Mesenchymal stem cell (in vitro differentiated cells and primary cell): ENCODE measurements at places on chromosomes 4 and X.

DNA sequence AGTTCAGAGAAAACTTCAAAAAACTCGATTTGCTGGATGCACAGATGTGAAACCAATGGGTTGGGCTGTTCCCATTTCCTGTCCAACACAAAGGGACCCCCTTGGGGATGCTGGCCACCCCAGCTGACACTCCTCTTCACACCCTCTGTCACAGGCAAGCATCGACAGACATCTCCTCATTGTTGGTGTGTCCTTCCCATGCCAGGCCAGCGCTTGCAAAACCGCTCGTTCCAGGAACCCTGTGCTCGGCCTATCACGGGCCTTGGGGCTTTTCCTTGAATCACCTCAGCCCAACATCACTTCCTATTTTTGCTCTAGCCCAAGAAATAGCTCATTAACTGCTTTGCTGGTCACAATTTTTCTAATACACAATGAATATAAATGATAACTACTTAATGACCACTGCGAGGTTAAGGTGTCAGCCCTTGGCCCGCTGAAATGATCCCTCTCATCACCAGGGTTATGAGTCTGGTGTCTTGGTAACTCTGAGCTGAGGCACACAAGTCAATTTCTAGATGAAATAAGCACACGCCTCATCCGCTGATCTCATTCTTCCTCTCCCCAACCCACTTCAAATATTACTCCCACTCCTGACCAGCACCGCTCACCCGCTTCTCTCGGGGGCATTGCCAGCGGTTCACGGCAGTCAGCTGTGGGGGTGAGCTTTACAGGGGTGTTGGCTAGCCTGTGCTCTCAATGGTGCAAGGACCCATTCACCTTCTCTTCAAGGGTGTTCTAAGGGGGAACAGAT lies 32.3 kb downstream of the BCOR start:
- H3K4me3 ChIP-seq: no peak overlapping the region
- peaks cover 76% of the 10 kb centered on the region for H3K36me3 ChIP-seq
- no peaks in the 10 kb centered on the region for H3K4me1 ChIP-seq

- peaks cover 13% of the 10 kb centered on the region for H3K4me1 ChIP-seq
- H3K4me3 ChIP-seq: peak overlapping the region; percentile 77
- no peak for DNase-seq
- H3K36me3 ChIP-seq: no peaks in the 10 kb centered on the region
Observed at GRCh38 chrX:72028701-72029470, 102.8 kb downstream of the RTL5 start.

- peak overlapping the region; percentile 70 for H3K4me3 ChIP-seq
- no peaks in the 10 kb centered on the region for H3K27me3 ChIP-seq
- DNase-seq: peak; percentile 40
Observed at GRCh38 chr4:127965803-127966175, 583 bp downstream of the ABHD18 start.

- H3K27ac ChIP-seq: peak overlapping the region; percentile 88
- H3K27me3 ChIP-seq: no peaks in the 10 kb centered on the region
- no peak overlapping the region for H3K4me3 ChIP-seq
- no peaks in the 10 kb centered on the region for H3K4me1 ChIP-seq
- DNase-seq: peak; percentile 79
Observed at GRCh38 chrX:45714866-45715265, 514.2 kb upstream of the DIPK2B start.

GRCh38 chr4:19636451-19636850 lies 615.3 kb upstream of the SLIT2 start:
- no peak overlapping the region for H3K27ac ChIP-seq
- no peak for DNase-seq
- no peaks in the 10 kb centered on the region for H3K4me1 ChIP-seq
- H3K27me3 ChIP-seq: no peaks in the 10 kb centered on the region
- H3K36me3 ChIP-seq: no peaks in the 10 kb centered on the region

DNA sequence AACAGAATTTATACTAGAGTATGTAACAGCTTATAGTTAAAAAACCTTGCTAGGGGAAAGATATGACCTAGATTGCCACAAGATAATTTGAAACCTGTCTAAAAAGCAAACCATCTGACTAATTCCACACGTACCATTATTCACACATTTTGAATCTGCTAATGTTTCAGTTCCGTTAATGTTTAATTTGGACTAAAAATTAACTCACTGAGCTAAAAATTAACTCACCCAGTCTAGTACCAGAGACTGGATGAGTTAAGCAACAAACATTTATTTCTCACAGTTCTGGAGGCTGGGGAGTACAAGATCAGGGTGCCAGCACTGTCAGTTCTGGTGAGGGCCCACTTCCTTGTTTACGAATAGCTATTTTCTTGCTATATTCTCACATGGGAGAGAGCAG lies 231.5 kb upstream of the DIAPH2 start:
- DNase-seq: no peak
- H3K27me3 ChIP-seq: no peaks in the 10 kb centered on the region
- no peak overlapping the region for H3K4me3 ChIP-seq
- peak overlapping the region; percentile 90 for H3K27ac ChIP-seq

- no peaks in the 10 kb centered on the region for H3K36me3 ChIP-seq
- no peak overlapping the region for H3K4me3 ChIP-seq
- H3K27me3 ChIP-seq: no peaks in the 10 kb centered on the region
- peak; percentile 65 for DNase-seq
Observed at GRCh38 chr4:142274137-142274536, 572.0 kb downstream of the INPP4B start.

DNA sequence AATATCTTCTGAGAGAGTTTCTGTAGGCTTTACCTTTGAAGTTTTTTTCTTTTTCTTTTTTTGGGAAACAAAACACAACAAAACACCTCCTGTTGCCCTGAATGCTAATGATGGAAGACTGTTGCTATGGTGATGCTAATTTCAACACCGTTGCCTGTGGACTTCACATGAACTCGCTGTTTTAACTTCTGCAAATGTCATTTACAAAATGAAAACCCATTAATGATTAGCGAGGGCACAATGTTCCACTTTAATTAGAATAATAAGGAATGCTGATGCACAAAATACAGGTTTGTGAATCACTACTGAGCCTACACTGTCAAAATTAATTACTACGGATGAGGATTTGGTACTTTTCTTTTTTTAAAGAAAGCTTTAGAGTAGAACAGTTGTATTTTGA lies 227.1 kb upstream of the FTHL17 start:
- no peaks in the 10 kb centered on the region for H3K27me3 ChIP-seq
- DNase-seq: no peak

GRCh38 chr4:81164623-81165416 lies 50.2 kb downstream of the PRKG2 start:
- H3K4me1 ChIP-seq: peaks cover 3% of the 10 kb centered on the region
- no peak for DNase-seq
- no peak overlapping the region for H3K27ac ChIP-seq

GRCh38 chr4:6241062-6241845 lies 28.4 kb upstream of the WFS1 start:
- H3K27ac ChIP-seq: no peak overlapping the region
- H3K4me1 ChIP-seq: no peaks in the 10 kb centered on the region
- DNase-seq: no peak
- peaks cover 66% of the 10 kb centered on the region for H3K27me3 ChIP-seq

DNA sequence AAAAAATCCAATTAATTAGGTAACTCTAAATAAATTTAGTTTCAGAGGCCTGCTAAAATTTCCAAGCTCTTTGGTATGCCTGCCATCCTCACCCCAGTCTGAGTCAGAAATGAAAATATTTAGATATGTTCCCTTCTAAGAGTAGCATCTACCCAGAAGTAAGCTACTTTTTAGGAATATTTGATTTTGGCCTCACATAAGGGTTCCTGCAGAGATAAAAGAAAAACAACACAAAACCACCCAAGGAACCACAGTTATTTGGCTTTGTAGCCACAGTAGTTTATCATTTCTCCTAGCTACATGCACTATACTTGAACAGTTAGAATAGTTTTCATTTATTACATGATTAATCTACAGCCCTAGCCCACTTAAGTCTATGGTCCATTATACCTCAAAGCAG lies 192.6 kb upstream of the FAM241A start:
- no peaks in the 10 kb centered on the region for H3K36me3 ChIP-seq
- DNase-seq: no peak
- no peak overlapping the region for H3K4me3 ChIP-seq
- no peak overlapping the region for H3K27ac ChIP-seq

GRCh38 chr4:75724867-75725724 lies 719 bp downstream of the USO1 start:
- DNase-seq: peak; percentile 91
- H3K4me3 ChIP-seq: peak overlapping the region; percentile 91
- H3K27ac ChIP-seq: peak overlapping the region; percentile 98

DNA sequence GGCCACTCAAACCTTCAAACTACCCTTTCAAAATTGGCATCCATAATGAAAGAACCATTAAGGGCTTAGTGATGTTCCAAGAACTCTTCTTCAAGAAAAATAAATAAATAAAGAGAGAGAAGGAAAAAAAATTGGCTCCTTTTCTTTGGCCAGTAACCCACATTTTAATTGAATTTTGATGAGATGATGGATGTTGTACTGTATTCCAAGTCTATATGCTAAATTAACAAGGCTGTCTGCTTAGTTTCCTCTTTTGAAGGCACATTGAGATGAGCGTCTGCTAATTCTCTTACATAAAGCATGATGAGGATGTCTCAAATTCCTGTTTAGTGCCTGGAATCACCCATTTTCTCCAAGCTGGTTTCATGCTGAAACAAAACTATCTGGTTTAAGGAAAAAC lies 33.4 kb downstream of the PHOX2B start:
- H3K4me1 ChIP-seq: no peaks in the 10 kb centered on the region
- H3K27ac ChIP-seq: no peak overlapping the region
- H3K36me3 ChIP-seq: no peaks in the 10 kb centered on the region
- peaks cover 5% of the 10 kb centered on the region for H3K27me3 ChIP-seq

DNA sequence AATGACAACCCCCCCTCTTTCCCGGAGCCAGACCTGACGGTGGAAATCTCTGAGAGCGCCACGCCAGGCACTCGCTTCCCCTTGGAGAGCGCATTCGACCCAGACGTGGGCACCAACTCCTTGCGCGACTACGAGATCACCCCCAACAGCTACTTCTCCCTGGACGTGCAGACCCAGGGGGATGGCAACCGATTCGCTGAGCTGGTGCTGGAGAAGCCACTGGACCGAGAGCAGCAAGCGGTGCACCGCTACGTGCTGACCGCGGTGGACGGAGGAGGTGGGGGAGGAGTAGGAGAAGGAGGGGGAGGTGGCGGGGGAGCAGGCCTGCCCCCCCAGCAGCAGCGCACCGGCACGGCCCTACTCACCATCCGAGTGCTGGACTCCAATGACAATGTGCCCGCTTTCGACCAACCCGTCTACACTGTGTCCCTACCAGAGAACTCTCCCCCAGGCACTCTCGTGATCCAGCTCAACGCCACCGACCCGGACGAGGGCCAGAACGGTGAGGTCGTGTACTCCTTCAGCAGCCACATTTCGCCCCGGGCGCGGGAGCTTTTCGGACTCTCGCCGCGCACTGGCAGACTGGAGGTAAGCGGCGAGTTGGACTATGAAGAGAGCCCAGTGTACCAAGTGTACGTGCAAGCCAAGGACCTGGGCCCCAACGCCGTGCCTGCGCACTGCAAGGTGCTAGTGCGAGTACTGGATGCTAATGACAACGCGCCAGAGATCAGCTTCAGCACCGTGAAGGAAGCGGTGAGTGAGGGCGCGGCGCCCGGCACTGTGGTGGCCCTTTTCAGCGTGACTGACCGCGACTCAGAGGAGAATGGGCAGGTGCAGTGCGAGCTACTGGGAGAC lies 1.6 kb downstream of the PCDH10 start:
- H3K4me1 ChIP-seq: peaks cover 26% of the 10 kb centered on the region
- no peak overlapping the region for H3K27ac ChIP-seq
- peak; percentile 38 for DNase-seq
- H3K36me3 ChIP-seq: no peaks in the 10 kb centered on the region

DNA sequence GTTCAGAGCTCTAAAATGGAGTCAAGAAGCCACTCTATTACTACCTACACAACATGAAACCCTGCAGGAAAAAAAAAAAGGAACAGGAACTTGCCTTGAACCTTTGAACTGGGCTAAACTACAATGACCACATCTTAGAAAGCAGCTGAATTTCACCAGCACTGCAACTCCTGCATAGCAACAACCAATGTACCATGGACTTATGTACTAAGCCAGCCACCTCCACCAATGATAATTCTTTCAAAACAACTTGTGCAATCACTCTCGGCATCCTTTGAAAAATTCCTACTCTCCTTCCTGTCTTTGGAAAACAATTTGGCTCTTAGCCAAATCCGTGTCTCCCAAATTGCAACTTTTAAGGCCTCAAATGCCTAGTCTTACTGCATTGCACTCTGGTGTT lies 26.8 kb upstream of the FMR1 start:
- no peaks in the 10 kb centered on the region for H3K4me1 ChIP-seq
- no peak overlapping the region for H3K4me3 ChIP-seq
- no peaks in the 10 kb centered on the region for H3K36me3 ChIP-seq
- no peak for DNase-seq
- no peak overlapping the region for H3K27ac ChIP-seq
